Neural progenitor cell (in vitro differentiated cells): ENCODE measurements at places on chromosomes 5 and 9. TPM values are rescaled to one million over a fixed set of nuclear protein-coding genes. Genes with fewer than 3 reads are reported as not detected.

GRCh38 chr5:158796812-158797497 is 302.8 kb downstream of the EBF1 start:
- DNase-seq: no peak

DNA sequence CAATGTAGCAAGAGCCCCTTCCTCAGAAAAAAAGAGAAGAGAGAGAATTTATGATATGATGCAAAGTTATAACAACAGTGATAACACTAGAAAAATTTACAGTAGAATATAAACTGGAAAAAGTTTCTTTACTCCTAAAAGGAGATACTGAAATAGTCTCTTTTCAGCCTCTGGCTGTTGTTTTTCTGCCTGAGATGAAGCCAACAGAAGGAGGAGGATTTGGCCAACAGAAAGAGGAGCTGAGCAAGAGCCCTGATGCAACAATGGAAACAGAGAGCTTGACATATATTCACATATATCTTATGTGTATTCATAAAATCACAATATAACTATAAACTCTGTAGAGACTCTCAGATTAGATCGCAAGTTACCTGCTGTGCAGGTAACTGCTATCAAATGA is 109.1 kb downstream of the INIP start:
- DNase-seq: no peak

- DNase-seq: peak; percentile 17
These were observed 438 bp downstream of the SOX30 start for GRCh38 chr5:157651623-157652376.

The B4GALT7 gene
- total RNA-seq: 11.6 and 23.1 TPM in 2 replicates

GRCh38 chr5:84585218-84585617 is 200.5 kb upstream of the EDIL3 start:
- DNase-seq: no peak

The CMBL gene
- 11.3 and 11.6 TPM in 2 replicates for total RNA-seq

DNA sequence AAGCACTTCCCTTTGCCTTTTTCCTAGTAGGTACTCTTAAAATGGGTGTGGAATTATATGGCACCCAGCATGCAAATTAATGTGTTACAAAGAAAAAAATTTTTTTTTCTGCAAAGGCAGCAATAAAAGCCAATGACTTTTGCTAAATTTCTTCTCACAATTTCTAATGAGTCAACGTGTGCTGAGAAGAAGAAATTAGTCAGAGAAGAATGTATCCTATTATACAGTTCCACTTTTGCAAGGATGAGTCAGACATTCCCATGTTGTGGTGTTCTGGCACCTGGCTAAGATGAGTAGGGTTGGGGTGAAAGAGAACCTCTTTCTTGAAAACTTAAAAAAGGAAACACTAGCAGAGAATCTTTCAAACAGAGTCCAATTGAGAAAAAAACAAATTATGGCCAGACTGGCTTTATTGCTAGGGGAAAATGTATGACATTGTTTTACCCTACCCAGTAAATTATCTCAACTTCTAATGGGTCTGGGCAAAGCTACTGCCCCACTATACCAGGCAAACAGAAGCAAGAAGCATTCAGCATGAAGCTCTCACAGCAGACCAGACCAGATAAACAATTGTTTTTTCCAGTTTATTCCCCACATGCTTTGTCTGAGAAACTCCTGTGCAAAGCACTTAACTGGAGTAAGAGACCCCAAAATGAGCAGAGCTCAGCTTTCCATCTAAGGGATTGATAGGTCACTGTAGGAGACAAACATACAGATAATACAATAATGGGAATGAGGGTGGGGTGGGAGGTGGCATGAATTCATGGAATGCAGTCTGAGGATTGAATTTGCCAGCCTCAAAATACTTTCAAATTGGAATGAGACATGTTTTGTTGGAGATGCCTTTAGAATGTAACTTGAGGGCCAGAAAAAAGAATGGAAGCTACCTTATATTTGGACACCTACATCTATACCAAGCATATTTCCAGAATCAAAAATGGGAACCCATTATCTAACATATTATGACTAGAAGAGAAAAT is 220.8 kb upstream of the RFX3 start:
- DNase-seq: no peak

The FLT4 gene
- 2.3 and 13.9 TPM in 2 replicates for total RNA-seq

DNA sequence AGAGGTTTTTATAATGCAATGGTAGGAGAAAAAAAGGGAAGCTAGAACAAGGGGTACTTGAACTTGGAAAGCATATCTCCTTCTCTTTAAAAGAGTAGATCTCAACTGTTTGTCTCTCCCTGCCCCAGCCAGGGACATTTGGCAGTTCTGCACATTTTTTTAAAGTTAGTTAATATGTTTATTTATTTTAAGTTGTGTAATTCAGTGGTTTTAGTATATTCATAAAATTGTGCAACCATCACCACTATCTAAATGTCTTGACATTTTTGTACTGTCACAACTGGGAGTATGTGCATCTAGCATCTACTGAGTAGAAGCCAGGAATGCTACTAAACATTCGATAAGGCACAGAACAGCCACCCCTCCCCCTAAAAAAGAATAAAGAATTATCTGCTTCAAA is 103.5 kb upstream of the DPYSL3 start:
- DNase-seq: no peak

The BARX1 gene
- total RNA-seq: 0.17 and 2.9 TPM in 2 replicates

DNA sequence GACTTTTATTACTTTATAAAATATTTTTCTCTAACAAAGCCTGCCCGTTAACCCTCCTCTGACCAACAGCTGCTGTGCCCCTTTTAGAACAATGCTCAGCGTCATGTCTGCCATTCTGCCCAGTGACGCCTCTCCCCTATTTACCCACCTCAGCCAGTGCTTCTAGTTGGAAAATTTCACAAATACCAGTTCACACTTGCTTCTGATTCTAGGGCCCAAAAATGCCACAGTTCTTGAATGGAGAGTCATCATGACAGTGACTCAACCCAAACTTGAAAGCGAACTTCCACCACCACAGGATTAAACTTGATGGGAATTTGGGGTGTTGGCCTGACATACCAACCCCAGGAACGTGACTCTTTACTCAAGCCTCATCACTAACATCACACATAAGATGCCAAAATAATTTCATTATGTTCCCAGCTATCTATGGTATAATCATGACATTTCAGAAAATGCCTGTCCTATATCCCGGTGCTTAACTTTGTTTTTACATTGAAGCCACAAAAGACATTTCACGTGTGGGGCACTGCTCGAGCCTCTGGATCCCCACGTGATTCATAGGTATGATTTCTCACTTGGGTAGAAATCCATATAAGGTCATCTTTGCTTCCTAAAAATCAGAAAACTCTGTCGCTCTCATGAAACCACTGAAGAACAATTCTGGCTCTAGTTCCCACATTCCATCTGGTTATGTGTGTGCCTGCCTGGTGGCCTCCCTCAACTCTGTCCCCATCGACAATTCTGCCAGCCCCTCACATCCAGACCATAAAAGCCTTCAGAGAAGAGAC is 220.9 kb downstream of the ACTL7B start:
- no peak for DNase-seq

DNA sequence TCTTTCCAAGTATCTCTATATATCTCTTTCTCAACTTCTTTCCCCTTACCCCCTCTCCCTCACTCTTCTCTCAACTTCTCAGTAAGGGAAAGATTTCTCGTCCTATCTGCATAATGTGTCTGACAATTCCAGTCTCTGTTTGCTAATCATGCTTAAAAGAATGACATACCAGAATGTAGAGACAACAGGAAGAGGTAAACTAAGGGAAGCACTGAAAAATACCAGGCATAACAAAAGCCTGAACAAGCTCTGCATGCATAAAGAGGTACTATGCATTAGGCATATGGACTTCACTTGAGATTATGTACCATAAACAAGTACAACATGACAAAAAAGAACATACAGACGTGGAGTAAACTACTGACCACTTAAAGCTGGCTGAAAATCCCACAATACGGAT is 62.6 kb downstream of the SEMA5A start:
- no peak for DNase-seq

The ACSL6 gene
- not detected in 2 replicates for total RNA-seq

- DNase-seq: no peak
These were observed 116.8 kb downstream of the BOD1 start for GRCh38 chr5:173499471-173500212.

DNA sequence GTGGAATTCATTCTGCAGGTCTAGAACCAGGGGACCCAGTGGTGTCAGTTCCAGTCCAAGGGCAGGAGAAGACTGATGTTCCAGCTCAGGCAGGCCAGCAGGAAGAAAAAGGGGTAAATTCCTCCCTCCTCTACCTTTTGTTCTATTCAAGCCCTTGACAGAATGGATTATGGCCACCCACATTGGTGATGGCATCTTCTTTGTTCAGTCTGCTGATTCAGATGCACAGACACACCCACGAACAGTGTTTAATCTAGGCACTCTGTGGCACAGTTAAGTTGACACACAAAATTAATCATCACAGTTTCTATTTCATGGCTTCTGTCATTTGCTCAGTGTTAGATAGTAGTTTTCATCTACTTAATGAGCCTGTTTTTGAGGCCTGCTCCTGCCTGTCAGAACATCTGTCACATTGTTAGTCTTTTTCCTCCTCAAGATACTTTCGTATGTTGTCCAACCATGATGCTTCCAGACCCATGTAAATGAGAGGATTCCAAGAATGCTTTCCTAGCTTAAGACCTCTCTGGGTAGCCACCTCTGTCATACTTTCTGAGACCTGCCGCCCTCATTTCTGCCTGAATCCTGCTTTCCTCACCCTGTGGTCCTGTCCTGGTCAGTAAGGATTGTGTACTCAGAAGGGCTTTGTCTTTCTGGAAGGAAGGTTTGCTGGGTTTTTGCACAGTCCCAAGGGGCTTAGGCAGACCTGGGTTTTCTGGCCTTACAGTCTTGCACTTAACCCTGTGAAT is 72.5 kb downstream of the SPIN1 start:
- peak; percentile 79 for DNase-seq

The SV2C gene
- total RNA-seq: 0.06 and 0.15 TPM in 2 replicates

- DNase-seq: no peak
These were observed 26.8 kb upstream of the LHX2 start for GRCh38 chr9:123984802-123985201.

The DNAJB5 gene
- 17.4 and 26.9 TPM in 2 replicates for total RNA-seq

- DNase-seq: peak; percentile 29
These were observed 48.6 kb downstream of the FOXI1 start for GRCh38 chr5:170154297-170154696.

The CDH6 gene
- 17.9 and 18.0 TPM in 2 replicates for total RNA-seq

GRCh38 chr5:159891371-159891770 is 24.9 kb upstream of the ADRA1B start:
- DNase-seq: peak; percentile 39

DNA sequence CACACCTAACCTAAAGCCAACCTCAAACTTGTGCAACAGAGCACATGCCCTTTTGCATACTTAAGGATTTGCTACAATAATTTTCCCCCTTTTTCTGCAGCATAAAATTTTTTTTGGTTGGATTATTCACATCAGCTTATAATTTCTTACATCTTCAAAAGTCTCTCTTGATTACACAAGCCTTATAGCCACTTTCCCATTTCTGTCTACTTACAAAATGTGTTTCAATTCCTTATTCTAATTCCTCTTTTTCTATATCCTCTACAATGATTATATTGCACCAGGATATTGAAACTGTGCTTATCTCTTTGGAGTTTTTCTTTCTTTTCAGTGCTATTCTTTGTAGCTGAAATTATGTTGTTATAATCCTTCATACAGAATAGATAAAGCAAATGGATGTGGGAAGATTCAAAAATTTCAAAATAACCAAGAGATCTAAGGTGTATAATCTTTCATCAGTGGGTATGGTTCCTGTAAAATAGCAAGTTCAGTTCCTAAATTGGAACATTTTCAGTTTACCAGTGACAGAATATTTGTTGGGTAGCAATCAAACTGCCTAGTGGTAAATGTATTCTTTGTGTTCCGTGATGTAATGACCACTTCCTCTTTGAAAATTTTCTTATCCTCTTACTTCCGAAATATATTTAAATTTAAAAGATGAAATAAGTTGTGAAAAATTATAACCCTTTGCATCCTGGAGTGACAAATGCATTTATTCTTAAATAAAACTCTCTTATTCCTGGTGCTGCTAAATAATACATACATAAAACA is 386.8 kb upstream of the CHD1 start:
- no peak for DNase-seq

GRCh38 chr5:141119250-141119649 is 2.4 kb upstream of the PCDHB4 start:
- no peak for DNase-seq

DNA sequence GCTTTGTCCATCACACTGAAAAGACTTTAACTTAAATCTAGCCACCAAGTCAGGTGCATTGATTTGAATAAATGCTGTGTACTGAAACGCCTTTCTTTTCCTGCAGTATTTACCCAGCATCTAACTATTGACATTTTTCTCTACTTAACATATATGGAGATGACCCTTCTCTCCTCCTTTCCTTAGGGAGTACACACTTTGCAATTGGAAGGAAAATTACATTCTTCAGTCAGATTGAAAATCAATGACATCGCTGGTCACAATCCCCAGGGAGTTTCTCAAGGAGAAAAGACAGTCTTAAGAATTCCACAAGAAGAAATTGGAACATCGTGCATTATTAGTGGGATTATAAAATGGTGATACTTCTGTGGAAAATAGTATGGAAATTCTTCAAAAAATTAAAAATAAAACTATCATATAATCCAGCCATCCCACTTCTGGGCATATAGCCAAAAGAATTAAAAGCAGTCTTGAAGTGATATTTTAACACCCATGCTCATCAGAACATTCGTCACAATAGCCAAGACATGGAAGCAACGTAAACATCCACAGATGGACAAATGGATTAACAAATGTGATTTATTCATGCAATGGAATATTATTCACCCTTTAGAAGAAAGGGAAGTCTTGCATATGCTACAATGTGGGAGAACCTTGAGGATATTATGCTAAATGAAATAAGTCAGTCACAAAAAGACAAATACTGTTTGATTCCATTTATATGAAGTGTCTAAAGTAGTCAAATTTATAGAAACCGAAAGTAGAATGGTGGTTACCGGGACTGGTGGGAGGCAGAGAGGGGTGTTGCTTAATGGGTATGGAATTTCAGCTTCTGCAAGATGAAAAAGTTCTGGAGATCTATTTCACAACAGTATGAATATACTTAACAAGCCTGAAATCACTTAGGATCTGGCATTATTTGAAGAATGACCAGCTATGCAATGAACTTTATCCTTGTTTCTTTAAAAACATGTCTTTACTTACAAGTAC is 14.3 kb upstream of the FREM1 start:
- no peak for DNase-seq

The MLANA gene
- total RNA-seq: not detected in 2 replicates

DNA sequence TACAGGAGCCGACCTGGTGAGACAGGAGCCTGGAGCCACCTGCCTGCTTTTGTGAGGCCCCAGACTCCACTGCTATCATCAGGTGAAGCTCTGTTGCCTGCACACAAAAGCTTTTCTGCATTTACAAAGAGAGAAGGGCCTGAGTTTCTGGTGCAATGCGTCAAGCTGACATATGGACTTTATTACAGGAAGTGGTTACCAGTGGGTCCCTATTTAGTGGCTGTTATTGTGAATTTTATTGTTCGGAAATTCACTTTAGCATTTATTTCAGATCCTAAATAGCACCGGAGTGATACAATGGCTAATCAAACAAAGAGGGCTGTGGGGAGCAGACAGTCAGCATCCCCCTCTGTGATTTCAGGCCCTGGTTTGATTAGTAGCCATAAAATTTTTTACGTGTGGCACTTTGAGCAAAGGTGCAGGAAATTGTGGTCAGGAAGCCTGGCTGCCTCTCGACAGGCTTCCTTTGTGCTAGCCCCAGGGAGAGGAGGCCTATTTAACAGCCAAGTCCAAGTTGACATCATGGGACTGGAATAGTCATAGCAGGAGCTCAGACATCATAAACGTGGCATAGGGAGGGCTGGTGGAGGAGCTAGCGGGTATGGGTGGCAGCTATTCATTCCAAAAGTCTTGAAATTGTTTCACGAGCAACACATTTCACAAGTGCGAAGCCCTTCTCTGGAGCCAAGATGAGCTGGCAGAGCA is 8.4 kb downstream of the TGFBI start:
- no peak for DNase-seq

The FAM120A gene
- 17.2 and 22.4 TPM in 2 replicates for total RNA-seq

- peak; percentile 71 for DNase-seq
These were observed 197.0 kb downstream of the AOPEP start for GRCh38 chr9:94923326-94924089.
